ENCODE measurements at places on chromosomes 6 and 20. TPM values are rescaled to one million over a fixed set of nuclear protein-coding genes. Genes with fewer than 3 reads are reported as not detected.
A peak's percentile ranks its signal among the peaks of the same experiment; 100 is the strongest.

GRCh38 chr6:21589352-21590345, 3.9 kb upstream of the SOX4 start:
- DNase-seq = peak; percentile 88

DNA sequence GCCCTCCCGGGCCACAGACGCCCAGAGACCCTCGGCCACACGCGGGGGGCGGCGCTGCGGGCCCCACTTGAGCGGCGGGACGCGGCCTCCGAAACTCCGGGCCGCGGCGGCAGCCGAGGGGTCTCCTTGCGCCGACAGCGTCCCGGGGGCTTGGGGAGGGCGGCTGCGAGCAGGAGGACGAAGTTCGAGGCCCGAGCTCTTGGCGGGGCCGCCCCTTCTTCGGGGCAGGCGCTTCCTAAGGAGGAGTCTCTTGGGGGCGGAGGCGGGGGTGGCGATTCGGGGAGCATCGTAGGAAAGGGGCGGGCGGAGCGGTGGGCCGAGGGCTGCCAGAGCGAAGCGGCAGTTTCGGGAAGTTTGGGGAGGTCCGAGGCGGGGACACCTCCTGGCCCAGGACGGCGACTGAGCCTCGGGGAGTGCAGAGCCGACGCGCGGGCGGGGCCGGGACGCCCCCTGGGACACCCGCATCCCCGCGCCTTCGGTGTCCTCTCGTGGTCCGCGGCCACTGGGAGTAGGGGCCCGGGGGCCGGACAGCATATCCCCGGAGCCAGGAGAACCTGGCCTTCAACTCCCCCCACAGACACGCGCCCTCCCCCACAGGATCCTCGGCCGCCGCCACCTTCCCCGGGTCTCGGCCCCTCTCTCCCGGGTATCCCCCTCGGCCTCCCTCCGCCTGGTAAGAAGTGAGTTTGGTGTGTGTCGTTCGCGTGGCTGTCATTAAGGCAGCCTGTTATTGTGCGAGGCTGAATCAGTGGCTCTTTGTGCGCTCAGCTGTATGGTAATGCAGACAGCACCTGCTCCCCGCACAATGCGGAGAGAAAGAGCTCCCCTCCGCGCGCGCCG, 613 bp upstream of the DLL1 start:
- peak; percentile 78 for DNase-seq

Gene STX11
- total RNA-seq = 6.8 TPM

DNA sequence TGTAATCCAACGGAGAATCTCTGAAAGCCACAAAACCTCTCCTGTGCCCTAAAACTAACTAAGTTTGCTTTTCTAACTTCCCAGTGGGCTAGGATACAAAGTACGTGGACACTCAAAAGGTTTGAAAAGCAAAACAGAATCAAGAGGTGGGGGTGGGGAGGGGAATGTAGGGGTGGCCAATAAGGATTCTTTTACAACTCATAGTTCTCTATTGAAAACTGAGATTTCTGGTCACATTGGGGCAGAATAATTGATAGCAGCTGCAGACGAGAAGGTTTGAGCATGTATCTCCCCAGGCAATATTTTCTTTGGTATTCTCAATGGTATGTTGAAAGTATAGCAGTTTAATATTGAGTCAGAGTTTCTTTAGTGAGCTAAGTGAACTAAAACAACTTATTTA, 376.7 kb upstream of the CITED2 start:
- DNase-seq = no peak

- no peak for DNase-seq
Measured at GRCh38 chr6:157928428-157928827, 53.2 kb upstream of the SYNJ2 start.

Gene OR2W1
- total RNA-seq = not detected

Gene NKAIN2
- 0.22 TPM for total RNA-seq

Gene RSPO3
- total RNA-seq = 0.27 TPM

- DNase-seq = no peak
Measured at GRCh38 chr6:130849594-130849993, 22.4 kb downstream of the SMLR1 start.

Gene PNLDC1
- 0.33 TPM for total RNA-seq

DNA sequence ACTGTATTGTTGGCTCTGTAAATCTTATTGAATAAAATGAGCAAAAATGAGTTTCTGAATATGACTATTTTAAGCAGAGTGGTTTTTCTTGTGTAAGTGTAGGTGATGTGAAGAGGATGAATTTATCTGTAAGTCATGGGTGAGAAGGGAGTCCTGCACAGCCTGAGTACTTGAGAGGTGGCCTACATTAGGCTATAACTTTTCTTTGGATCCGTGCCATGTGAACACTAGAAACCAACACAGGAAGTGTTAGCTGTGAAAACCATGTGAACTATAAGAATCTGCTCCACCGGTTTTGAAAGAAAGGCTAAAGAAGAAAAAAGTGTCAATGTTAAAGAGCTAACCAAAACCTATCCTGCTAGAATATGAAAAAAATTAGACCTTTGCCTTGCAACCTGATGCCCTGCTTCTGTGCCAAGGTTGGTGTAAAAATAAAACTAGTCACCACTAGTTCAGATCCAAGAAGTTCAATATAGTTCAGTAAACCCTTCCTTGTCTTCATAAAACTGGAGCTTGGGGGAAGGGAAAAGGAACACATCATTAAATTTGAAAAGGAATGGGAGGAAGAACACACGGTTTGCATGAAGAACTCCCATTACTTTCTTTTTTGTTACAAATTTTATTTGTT, 21.3 kb downstream of the PLCB1 start:
- DNase-seq = no peak

Gene MAK
- 0.14 TPM for total RNA-seq

Gene AVP
- total RNA-seq = 0.38 TPM

DNA sequence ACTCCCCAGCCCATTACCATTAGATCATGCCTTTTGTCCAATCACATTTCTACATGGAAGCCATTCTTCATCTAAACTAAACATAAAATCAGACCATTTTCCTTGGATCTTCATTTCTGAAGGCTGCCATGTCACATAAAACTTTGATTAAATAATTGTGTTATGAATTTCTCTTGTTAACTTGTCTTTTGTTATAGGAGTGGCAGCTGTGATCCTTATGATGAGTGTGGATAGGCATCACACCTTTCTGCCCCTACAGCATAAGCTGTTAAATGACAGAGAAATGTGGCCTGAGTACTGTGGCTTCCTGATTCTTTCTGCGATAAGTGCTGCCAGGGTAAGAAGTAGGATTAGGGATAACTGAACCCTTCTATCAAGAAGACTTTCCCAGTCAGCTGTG, 247.1 kb upstream of the MOCS1 start:
- DNase-seq = no peak

DNA sequence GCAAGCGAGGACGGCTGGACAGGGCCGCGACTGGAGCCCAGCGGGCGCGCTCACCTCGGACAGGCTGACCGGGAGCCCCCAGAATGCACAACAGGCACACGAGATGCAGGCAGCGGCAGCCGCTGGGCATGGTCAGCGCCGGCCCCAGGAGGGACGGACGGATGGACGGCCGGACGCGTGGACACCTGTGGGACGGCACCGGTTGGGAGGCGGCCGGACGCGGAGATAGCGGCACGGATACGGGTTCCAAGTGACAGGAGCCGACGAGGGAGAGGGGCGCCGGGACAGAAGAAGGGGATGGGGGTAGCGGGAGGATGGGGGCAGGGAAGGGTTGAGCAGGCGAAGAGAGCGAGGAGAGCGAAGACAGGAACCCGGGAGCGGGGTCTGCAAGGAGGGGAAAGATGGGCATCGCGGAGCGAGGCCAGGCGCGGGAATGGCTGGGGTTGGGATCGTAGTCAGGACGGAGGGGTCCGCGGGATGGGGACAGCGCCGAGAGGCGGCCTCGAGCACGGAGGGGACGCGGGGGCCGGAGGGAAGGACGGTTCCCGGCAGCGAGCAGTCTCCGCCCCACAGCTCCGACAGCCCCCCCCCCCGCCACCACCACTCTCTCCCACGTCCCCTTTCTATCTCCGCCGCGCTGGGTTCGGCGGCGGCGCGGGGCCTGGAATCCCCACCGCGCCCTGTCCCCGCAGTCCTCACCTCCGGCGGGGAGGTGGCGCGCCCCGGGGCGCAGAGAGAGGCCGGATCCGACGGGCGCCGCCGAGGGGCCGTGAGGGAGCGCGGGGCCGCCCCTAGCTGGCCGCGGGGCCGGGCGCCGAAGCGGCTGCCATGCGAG, 435 bp downstream of the DLK2 start:
- peak; percentile 88 for DNase-seq

Gene CAGE1
- total RNA-seq = not detected

GRCh38 chr6:93571346-93571745, 152.0 kb upstream of the EPHA7 start:
- no peak for DNase-seq

DNA sequence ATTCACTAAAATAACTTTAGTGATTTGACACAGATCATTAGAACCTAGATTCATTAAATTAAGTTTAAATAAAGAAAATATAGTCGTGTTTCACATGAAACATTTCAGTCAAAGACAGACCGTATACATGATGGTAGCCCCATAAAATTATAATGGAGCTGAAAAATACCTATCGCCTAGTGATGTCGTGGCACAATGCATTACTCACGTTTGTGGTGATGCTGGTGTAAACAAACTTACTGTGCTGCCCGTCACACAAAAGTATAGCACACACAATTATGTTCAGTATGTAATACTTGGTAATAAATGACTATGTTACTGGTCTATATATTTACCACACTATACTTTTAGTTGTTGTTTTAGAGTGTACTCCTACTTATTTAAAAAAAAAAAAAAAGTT, 17.3 kb downstream of the DST start:
- DNase-seq = no peak

GRCh38 chr6:16069222-16069621, 59.7 kb upstream of the MYLIP start:
- no peak for DNase-seq

Gene TRIM10
- not detected for total RNA-seq

DNA sequence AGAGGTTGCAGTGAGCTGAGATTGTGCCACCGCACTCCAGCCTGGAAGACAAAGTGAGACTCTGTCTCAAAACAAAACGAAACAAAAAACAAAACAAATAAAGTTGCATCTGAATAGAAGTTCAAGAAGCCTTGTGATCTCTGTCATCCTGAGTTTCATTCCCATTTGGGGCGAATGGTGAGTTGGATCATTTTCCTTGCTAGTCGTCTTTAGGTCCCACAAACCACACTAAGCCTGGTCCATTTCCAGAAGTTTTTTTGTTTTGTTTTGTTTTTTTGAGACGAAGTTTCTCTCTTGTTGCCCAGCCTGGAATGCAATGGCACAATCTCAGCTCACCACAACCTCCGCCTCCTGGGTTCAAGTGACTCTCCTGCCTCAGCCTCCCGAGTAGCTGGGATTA, 33.8 kb downstream of the ZNF217 start:
- no peak for DNase-seq

- DNase-seq = peak; percentile 57
Measured at GRCh38 chr20:46349035-46349741, 40.9 kb upstream of the CDH22 start.

DNA sequence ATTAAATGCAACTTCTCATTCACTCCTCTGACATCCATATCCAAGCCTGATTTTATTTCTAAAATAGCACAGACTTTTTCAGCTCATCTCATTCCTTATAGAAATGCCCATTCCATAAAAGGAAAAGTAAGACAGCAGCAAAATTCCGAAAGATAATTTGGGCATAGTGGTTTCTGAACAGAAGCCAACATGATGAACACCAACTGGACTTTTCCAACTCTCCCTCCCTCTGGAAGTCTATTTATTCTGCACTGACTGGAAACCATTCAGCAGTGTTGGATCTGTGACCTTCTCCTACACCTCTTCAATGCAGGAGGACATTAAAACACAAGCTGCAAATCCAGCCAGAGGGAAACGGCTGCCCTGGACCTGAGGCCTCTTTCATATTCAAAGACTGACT, 306.2 kb upstream of the NT5E start:
- DNase-seq = no peak

DNA sequence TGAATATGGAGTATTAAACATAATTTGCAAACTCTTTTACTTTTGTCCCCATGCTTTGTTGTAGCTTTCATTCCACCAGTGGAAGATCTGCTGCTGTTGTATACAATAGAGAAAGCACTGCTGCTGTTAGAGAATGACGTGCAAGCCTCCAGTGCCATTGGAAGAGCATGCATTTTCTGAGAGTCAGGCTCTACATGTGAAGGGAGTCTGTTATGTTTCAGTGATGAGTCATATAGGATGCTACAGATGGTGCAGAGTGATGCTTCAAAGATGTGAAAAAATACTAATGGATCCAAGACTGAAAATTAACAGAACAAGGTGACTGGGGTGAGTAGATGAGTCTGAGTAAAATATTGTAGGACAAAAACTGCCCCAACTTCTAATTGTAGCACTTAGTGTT, 22.4 kb upstream of the BACH2 start:
- DNase-seq = no peak

DNA sequence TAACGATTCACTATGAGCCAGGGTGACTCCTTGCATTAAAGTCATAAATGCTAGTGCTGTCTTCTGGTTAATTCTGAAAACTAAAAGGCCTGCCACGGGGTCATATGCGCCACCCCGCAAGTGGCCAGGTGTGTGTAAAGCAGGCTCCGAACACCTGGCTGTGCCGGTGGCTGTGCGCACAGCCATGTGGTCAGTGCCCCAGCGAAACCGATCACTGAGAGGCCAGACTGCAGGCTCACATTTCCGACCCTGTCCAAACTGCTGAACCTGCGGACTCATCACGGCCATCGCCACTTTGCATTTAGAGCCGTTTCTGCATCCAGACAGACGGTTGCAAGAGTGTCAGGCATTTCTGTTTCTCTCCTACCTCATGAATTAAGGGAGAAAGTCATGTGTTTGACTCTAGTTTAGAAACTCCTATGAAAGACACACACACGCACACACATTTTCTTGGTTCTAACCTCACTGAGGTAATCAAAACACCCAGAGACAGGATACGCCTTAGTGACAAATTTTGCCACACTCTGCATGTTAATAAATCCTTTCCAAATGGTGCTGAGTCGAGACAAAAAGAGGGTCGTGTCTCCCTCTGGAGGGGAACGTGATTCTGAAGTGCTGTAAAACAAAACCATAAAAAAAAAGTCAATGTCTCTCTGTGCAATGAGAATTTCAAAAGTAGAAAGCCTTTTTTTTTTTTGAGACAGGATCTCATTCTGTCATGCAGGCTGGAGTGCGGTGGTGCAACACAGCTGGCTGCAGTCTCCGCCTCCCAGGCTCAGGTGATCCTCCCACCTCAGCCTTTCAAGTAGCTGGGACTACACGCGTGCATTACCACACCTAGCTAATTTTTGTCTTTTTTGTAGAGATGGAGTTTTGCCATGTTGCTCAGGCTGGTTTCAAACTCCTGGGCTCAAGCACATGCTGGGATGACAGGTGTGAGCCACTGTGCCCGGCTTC, 31.0 kb upstream of the TCFL5 start:
- DNase-seq = peak; percentile 4
